ENCODE measurements at places on chromosomes 12 and 14. TPM values are rescaled to one million over a fixed set of nuclear protein-coding genes. Genes with fewer than 3 reads are reported as not detected.
A peak's percentile ranks its signal among the peaks of the same experiment; 100 is the strongest.

- H3K4me1 ChIP-seq: no peaks in the 10 kb centered on the region
- no peak overlapping the region for H3K27ac ChIP-seq
- no peaks in the 10 kb centered on the region for H3K27me3 ChIP-seq
- no peak overlapping the region for H3K4me3 ChIP-seq
- DNase-seq: no peak
Observed at GRCh38 chr14:101028971-101029667, 125.6 kb upstream of the RTL1 start.

DNA sequence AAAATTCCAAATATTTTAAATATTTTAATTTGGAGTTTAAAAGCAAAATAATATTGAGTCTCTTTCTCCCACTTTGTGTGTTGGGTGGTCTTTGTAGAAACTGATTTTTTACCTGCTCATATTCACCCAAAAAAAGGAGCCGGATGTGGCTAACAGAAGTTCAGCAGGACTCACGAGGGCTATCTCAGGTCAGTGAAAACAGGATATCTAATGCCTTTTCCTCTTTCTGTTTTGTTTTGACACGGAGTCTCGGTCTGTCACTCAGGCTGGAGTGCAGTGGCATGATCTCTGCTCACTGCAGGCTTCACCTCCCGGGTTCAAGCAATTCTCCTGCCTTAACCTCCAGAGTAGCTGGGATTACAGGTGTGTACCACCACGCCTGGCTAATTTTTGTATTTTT lies 30.8 kb downstream of the COA8 start:
- no peak overlapping the region for H3K4me3 ChIP-seq
- H3K27ac ChIP-seq: no peak overlapping the region
- H3K27me3 ChIP-seq: no peaks in the 10 kb centered on the region
- no peak for DNase-seq

DNA sequence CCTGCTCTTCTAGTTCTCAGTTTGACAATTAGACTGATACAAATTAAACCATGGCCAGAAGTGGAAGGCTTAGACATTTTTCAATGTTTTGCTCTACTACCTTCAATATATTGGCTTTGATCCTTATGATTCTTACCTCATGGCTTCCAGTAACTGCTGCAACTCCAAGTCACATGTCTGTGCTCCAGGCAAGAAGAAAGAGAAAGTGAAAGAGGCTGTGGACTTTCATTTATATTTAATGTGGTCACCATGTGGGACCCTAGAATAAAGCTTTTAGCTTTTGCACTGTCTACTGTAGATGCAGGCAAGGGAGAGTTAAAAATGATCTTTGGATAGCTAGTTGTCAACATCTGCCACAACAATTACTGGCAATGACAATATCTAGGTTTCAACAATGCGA lies 214.3 kb upstream of the PDE3A start:
- H3K27ac ChIP-seq: no peak overlapping the region
- H3K36me3 ChIP-seq: no peaks in the 10 kb centered on the region
- no peaks in the 10 kb centered on the region for H3K4me1 ChIP-seq
- no peak for DNase-seq
- H3K4me3 ChIP-seq: peak overlapping the region; percentile 10
- H3K27me3 ChIP-seq: no peaks in the 10 kb centered on the region

DNA sequence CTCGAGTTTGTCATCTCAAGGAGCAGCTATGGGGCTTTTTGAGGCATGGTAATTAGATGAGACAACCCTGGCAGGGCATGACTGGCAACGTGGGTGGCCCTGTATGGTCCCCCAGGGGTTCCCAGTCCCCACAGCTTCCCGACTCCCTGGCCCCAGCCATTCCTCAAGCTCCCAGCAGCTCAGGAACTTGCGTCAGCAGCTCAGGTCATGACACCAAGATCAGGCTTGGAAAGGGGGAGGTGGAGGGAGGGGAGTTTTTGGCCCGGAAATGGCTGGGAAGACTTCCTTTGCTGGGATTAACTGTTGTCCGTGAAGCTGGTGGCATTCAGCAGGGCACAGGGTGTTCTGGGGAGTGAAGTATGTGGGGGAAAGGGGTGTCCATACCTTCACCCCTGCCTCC lies 10.4 kb upstream of the NRIP2 start:
- DNase-seq: no peak
- H3K4me1 ChIP-seq: no peaks in the 10 kb centered on the region
- H3K36me3 ChIP-seq: no peaks in the 10 kb centered on the region
- no peak overlapping the region for H3K27ac ChIP-seq
- H3K27me3 ChIP-seq: no peaks in the 10 kb centered on the region

- no peak for DNase-seq
- H3K27me3 ChIP-seq: no peaks in the 10 kb centered on the region
- H3K4me3 ChIP-seq: no peak overlapping the region
- H3K36me3 ChIP-seq: no peaks in the 10 kb centered on the region
- no peak overlapping the region for H3K27ac ChIP-seq
Observed at GRCh38 chr14:85853996-85854526, 324.1 kb downstream of the FLRT2 start.

DNA sequence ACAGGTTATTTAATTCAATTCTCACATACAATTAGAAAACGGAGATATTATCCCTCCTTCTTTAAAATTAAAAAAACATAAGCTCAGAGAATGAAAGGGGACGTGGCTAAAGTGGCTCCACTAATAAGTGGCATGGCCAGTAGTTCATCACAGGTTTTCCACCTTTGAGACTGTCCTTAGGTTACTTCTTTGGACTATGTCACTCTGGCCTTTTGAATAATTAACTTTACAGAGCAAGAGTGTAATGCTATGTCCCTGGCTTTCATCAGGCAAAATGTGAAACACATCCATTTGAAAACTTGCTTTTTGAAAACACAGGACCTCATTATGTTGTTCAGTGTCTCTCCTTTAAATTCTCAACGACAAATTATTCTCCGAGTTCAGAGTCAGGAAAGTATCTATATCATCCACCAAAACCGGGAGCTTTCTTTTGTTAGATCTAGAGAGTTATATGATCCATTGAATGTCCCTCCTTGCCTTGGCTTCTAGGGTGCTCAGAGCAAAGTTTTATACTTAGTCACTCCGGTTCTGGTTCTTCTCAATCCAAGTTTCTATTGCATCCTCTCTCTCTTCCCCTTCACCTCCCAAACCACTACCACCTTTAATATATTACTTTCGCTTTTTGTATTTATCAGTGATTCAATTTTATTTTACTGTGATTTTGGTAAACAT lies 43.0 kb upstream of the BTG1 start:
- no peaks in the 10 kb centered on the region for H3K4me1 ChIP-seq
- no peaks in the 10 kb centered on the region for H3K36me3 ChIP-seq
- no peak overlapping the region for H3K27ac ChIP-seq
- DNase-seq: no peak
- H3K4me3 ChIP-seq: no peak overlapping the region

DNA sequence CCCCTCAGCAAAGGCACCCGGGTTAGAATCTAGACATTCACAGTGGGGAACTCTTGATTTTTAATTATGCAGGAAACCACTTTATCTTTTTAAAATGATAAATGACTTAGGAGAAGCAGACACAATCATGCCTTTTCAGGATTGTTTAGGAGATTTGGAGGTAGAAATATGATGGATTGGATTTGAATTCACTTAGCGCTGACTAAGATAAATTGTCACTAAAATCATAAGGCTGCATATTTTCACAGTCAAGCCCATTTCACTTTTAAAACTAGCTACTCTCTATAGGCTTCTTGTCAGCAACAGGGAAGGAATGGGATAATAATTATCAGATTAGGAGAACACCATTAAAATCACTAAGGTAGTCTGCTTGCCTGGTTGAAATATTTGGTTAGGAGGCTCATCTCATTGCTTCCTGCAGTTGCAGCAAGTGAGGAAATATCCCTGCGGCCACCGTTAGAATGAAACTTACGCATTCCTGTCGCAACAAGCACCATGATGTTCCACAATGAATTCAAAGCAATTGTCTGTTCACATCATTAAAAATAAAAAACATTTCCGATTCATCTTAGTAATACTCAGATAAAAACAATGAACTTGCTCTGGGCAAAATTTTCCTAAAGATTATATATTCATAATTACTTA lies 31.9 kb downstream of the DACT1 start:
- H3K27me3 ChIP-seq: no peaks in the 10 kb centered on the region
- DNase-seq: no peak
- no peak overlapping the region for H3K27ac ChIP-seq
- H3K36me3 ChIP-seq: no peaks in the 10 kb centered on the region
- no peak overlapping the region for H3K4me3 ChIP-seq

DNA sequence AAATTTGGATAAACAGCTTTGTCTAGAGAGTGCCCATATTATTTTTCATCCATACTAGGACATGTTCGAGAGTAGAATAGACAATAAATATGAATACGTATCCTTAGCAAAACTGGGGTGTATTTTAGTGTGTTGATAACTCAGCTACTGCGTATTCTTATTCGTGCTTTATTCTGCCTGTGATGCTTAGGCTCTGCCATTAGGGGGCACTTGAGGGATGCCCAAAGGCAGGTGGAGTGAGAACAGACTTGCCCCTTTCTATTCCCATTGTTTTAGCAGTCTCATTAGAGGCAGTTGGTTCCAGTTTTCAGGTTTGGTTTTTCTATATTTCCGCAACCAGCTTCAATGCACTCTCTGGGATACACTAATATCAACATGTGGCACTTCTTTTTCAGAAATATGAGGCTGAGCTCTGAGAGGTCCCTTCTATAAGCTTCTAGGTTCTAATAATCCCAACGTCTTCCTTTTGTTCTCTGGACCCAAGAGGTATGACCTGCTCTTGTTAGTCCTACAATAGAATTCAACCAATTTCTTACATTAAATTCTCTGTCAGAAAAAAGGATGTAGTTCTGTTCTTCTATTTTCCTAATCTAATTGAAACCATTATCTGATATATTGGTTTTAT lies 985.7 kb upstream of the FBXO33 start:
- no peak overlapping the region for H3K27ac ChIP-seq
- no peaks in the 10 kb centered on the region for H3K36me3 ChIP-seq
- H3K27me3 ChIP-seq: no peaks in the 10 kb centered on the region
- DNase-seq: no peak

DNA sequence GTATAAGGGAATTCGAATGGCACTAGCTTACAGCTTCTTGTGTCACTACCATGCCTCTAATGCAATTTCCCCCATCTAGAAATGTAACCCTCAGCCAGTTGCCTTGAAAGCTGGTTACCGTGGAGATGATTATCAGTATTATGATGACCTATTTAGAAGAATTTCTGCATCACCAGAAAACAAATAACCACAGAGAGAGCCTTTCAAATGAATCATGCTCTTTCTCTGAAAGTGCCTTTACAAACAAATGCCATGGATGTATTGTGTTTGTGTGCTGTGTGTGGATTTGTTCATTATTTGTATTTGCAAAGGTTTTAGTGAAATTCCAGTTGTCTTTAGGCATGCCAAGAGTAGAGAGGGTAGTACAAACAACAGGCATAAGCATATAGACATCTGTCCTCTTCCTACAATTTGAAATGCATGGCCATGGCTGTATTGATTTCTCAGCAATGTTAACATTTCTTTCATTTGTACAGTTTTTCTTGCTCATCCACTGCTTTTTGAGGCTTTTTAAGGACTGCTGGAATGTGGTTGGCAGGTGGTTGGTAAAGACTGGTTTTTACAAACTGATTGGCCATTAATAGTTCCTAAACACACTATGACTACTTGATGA lies 266.5 kb downstream of the PAWR start:
- no peaks in the 10 kb centered on the region for H3K27me3 ChIP-seq
- H3K4me3 ChIP-seq: no peak overlapping the region

GRCh38 chr12:114841557-114842251 lies 157.7 kb upstream of the TBX3 start:
- H3K36me3 ChIP-seq: no peaks in the 10 kb centered on the region
- no peaks in the 10 kb centered on the region for H3K4me1 ChIP-seq
- H3K4me3 ChIP-seq: no peak overlapping the region
- H3K27me3 ChIP-seq: no peaks in the 10 kb centered on the region
- no peak for DNase-seq

GRCh38 chr12:100197486-100197885 lies 3.1 kb upstream of the ACTR6 start:
- DNase-seq: no peak
- H3K36me3 ChIP-seq: no peaks in the 10 kb centered on the region
- peaks cover 14% of the 10 kb centered on the region for H3K4me1 ChIP-seq

GRCh38 chr12:4268329-4269181 lies 5.0 kb upstream of the CCND2 start:
- H3K4me1 ChIP-seq: peaks cover 39% of the 10 kb centered on the region
- H3K27me3 ChIP-seq: no peaks in the 10 kb centered on the region
- H3K4me3 ChIP-seq: peak overlapping the region; percentile 81
- DNase-seq: no peak
- H3K36me3 ChIP-seq: no peaks in the 10 kb centered on the region

DNA sequence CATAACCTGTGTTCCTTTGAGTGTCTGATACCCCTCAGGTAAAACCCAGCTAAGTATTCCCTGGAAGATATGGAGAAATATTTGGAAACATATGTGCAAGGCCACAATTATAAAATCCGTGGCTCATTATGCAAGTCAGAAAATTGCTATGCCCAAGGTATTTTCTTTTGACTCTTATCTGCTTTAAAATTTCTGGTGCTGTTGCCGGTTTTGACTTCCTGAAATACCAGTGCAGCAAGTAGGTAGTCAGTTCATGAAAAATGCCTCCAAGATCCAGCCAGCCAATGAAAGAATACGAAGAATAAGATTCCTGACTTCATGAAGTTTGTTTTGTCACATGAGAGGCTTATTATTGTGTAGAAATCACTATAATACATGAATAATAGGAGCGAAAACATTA lies 20.2 kb upstream of the FUT8 start:
- H3K27me3 ChIP-seq: no peaks in the 10 kb centered on the region
- no peak overlapping the region for H3K27ac ChIP-seq
- no peaks in the 10 kb centered on the region for H3K4me1 ChIP-seq
- H3K4me3 ChIP-seq: no peak overlapping the region
- no peak for DNase-seq

- H3K36me3 ChIP-seq: no peaks in the 10 kb centered on the region
- H3K27ac ChIP-seq: peak overlapping the region; percentile 2
- DNase-seq: no peak
Observed at GRCh38 chr14:29681316-29681715, 246.3 kb downstream of the PRKD1 start.

DNA sequence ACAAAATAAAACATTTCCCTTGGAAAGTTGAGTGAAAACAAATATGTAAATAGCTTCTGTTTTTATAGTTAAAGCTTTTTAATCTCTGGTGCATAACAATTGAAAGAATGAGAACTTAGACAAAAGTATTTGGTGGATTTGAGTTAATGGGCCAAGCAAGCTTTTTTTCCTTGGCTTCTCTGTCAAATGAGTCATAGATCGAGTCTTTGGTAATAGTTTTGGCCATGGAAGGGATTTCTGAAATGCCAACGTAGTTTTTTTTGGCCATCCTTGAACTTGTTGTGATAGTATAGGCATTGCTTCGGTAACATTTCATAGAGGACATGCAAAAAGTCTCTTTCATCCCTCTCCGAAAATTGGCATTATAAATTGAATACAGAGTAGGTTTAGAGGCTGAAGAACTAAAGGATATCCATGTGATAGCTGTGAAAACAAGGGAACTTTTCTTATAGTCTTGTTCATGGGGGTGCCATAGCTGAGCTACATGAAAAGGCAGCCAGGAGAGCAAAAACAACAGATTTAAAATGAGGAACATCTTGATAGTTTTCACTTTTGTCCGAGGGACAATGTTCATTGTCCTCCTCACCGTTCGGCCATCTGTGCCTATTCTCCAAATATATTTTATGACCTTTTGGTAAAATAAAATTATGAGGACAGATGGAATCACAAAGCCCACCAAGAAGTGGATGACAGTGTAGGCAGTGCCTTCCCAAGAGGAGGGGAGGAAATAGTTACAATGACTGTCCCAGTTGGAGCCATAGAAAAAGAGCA lies 34.7 kb downstream of the GPR19 start:
- H3K27me3 ChIP-seq: no peaks in the 10 kb centered on the region
- peak overlapping the region; percentile 3 for H3K27ac ChIP-seq
- peak overlapping the region; percentile 39 for H3K4me3 ChIP-seq

The STON2 gene
- 8.1 TPM for total RNA-seq

The PLXNC1 gene
- 8.5 TPM for total RNA-seq

The LRTM2 gene
- total RNA-seq: not detected

The PRB2 gene
- total RNA-seq: not detected
